AG10803 (cell line): ENCODE measurements at places on chromosomes 13 and 19.

DNA sequence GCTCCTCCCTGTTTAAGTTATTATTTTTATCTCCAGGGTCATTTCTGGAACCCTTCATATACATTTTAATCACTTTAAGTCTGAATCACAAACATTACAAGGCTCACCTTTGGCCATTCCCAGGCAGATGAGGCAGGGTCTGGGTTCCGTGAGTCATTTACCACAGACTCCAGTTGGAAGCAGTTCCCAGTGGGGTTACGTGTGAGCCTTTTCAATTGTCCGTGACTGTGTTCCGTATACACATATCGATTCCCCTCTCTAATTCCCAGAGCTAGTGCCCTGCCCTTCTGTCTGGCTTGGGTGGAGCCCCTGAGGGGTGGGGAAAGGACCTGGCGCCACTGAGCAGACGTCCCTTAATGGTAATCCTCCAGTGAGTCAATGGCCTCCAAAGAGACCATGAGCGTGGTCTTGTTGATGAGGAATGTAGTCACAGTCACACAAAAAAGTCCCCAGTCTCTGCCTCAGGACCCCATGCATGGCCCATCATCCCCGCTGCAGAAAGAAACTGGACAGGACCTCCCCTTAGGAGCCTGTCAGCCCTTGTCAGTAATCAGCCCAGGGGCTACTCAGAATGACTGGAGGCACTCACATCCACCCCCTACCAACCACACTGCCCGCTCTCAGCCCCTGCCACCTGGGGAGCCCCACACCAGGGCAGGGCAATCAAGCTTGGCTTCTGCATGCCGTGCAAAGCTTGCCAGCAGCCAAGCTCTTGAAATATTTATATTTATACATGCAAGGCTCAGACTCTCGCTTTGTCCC is 144.4 kb downstream of the ZIC5 start:
- no peak for DNase-seq

DNA sequence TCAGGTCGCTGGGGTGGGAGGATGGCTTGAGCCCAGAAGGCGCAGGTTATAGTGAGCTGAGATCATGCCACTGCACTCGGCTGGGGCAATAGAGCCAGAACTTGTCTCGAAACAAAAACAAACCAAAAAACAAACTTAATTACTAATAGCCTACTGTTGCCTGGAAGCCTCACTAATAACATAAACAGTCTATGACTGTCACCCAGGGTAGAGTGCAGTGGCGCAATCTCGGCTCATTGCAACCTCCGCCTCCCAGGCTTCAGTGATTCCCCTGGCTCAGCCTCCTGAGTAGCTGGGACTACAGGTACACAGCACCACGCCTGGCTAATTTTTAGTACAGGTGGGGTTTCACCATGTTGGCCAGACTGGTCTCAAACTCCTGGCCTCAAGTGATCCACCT is 18.0 kb downstream of the CATSPERD start:
- DNase-seq: peak; percentile 31

DNA sequence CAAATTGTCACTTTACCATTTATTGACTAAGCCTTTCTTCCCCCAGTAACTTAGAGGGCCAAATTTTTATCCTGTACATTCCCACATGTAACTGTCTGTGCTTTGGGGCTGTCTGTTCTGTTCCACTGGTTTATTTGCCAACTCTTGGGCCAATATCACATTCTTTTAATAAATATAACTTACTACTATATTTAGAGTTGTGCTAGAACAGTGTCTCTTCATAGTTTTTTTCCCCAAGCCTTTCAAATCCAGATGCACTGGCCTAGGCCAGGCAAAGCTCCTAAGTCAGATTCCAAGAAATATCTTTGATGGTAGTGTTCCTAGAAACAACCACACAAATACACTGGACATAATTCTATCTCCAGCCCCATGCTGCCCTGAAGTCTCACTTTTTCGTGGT is 16.0 kb upstream of the CEBPG start:
- no peak for DNase-seq

DNA sequence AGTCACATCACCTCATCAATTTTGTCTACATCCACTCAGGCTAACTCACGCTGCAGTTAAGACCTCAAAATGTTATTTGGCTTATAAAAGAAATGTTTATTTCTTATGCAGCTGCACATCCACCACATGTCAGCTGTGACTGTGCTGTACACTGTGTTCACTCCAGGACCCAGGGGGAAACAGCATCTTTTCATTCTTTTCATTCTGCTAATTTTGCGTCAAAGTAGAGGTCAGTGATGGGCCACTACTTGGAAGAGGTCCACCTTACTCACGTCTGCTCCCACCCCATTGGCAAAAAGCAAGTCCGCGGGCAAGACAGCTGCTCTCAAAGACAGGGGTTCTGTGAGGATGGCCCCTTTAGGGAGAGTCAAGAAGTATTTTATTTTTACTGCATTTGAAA is 4.5 kb upstream of the DCT start:
- DNase-seq: no peak

DNA sequence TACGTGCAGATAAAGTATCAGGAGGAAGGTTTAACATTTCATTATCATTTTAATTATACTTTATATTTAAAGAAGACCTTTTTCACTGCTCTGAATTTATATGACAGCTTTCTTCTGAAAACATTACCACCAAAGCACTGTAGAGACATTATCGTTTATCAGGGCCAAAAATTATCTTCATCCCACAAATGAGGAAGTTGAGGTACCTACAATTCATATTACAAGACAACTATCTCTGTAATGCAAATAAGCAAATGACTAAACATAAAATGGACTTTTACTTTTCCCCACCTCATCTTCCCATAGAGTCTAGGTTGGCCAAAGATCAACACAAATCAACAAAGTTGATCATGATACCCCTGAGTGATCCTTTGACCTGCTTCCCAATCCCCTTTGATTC is 30.9 kb upstream of the SMAD9 start:
- no peak for DNase-seq

DNA sequence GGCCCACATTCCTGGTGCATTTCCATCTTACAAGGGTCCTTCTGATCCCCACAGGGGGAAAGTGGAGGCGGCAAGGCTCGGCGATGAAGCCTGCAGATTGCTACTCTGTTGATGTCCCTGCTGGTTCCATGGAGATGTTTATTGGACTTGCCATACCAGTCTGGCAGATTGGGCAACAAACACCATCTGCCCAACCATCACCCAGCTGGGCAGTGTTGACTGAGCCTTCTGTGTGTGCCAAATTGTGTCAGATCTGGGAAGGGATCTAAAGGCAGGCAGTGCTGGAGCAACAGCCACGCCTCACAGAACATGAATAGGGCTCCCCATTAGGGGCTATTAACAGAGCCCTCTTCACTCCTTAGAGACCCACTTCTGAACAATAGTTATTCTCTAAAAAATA is 35.0 kb downstream of the FLT1 start:
- DNase-seq: no peak

DNA sequence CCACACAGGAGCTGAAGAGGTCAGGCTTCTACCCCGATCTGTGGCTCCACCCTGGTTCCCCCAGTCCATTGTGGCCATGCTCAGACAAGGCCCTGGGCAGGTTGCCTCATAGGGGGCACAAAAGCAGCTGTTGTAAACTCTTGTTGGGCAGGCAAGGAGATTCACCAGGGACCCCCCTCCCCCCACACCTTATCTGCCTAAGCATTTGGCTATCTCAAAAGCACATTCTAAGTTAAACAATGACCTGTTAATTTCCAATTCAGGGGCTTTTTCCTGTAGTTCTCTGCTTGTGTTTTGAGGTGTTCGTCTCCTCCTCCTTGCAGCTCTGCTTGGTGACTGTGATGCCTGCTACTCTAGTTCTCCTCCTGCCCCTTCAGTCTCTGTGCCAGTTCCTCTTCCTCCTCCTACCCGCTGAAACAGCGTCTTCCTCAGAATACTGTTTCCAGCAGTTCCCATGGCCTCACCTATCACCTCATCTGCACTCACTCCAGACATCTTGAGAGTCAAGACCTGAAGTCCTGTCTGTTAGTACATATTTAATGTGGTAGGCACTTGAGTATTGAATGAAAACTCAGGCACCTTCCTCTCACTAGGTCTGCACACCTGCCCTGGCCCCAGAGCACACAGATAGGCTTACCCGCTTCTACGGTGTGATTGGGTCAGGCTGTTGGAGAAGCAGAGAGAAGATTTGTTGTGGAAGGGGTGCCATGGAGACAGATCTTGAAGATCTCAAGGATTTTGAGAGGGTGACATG is 31.7 kb downstream of the SPATA13 start:
- no peak for DNase-seq

- peak; percentile 87 for DNase-seq
Measured at GRCh38 chr13:44306371-44307192, 67.0 kb upstream of the SERP2 start.

DNA sequence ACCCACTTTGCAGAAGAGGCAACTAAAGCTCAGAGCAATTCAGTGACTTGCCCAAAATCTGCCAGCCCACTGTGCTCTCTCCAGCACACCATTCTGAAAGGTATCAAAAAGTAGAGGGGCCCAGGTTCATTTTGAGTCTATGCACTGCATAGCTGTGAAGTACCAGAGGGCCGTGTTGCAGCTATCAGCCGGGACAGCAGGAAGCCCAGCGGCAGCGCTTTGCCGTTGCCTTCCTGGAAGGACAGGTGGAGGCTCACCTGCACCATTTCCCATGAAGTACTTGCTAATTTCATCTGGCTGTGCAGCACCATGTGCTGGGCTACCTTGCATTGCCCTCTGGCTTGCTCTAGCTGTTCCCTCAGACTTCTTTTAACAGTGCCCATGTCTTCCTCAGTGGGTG is 2.7 kb upstream of the SERPINE3 start:
- DNase-seq: no peak

GRCh38 chr13:45073809-45074208 is 46.5 kb upstream of the GTF2F2 start:
- DNase-seq: no peak

DNA sequence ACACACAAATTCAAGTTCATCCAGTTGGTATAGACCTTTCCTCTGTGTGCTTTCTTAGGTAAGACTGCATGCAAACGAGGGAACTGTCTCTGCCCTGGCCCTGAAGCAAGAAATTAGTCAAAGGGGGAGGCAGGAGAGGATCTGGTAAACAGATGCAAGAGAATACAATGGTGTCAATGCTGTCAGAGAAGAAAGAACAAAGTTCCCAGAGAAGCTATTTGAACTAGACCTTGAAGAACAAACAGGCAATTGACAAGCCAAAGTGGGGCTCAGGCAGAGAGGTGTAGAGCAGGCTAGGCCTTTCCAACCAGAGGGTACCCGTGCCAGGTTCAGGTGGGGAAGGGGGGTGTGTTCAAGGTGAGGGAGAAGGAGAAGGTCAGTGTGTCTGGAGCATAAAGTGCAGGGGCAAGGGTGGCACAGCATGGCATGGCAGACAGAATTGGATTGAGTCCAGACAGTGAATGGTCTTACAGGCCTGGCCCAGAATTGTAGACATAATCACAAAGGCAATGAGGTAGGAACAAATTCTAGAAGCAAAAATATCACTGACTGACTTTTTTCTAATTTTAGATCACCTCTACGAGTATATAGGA is 95.0 kb upstream of the STARD13 start:
- no peak for DNase-seq

DNA sequence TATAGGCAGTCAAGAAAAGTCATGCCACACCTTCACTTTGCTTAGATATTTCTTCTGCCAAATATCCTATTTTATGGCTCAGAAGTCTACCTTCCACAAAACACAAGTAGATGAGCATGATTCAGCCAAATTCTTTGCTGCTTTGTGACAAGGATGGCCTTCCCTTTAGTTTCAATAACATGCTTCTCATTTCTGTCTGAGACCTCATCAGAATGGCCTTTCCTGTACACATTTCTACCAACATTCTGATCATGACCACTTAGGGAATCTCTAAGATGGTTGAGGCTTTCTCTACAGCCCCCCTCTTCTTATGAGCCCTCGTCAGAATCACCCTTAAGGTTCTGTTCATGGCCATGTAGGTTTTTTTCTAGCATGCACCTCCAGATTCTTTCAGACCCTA is 96.2 kb downstream of the COL4A2 start:
- peak; percentile 94 for DNase-seq

GRCh38 chr13:30551189-30551588 is 66.5 kb upstream of the USPL1 start:
- peak; percentile 43 for DNase-seq

DNA sequence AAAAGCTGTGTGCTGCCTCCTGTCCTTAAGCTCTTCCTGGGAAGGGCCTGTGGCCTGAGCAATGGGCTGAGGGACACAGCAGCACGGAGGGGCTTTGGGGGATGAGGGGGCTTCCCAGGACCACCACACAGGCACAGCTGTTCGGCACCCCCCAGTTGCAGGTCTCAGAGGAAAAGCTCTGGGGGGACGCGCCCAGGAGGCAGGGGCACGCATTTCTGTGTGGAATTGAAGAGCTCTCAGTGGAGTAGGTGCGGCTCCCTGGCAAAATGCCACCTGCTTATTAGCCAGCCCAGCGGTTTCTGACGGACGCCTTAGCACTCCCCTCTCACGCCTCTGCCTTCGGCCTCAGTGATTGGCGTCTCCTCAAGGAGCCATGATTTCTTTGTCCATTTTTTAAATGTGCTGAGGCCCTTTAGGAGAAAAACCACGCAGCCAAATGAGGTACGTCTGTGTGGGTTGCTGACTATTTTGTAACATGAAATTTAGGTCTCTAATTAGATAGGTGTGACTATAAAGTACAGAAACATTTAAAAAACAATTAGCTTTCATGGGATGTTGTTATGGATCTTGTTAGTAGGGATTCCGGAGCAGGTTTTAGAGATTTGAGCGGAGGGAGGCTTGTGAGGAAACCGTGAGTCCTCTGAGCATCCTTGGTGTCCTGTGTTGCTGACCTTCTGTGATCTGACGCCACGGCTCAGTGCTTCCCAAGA is 4.0 kb downstream of the MCF2L start:
- DNase-seq: no peak

DNA sequence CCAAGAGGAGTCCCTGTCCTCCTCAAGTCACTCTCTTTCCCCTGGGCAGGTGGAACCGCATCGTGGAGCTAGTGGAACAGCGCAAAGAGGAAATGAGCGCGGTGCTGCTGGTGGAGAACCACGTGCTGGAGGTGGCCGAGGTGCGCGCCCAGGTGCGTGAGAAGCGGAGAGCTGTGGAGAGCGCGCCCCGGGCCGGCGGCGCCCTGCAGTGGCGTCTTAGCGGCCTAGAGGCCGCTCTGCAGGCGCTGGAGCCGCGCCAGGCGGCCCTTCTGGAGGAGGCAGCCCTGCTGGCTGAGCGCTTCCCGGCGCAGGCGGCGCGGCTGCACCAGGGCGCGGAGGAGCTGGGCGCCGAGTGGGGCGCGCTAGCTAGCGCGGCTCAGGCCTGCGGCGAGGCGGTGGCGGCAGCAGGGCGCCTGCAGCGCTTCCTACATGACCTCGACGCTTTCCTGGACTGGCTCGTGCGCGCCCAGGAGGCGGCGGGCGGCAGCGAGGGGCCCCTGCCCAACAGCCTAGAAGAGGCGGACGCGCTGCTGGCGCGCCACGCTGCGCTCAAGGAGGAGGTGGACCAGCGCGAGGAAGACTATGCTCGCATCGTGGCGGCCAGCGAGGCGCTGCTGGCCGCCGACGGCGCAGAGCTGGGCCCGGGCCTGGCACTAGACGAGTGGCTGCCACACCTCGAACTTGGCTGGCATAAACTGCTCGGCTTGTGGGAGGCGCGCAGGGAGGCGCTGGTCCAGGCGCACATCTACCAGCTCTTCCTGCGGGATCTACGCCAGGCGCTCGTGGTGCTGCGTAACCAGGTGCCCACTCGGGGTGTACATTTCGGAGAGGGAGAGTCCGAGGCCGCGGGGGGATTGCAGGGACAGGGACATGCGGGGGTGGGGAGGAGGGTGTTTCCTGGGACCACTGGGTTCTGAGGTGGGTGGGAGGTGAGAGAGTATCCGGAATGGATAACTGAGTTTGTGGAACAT is 52.8 kb downstream of the SPTBN4 start:
- peak; percentile 33 for DNase-seq
